ENCODE measurements at places on chromosomes 2 and 18. TPM values are rescaled to one million over a fixed set of nuclear protein-coding genes. Genes with fewer than 3 reads are reported as not detected.

DNA sequence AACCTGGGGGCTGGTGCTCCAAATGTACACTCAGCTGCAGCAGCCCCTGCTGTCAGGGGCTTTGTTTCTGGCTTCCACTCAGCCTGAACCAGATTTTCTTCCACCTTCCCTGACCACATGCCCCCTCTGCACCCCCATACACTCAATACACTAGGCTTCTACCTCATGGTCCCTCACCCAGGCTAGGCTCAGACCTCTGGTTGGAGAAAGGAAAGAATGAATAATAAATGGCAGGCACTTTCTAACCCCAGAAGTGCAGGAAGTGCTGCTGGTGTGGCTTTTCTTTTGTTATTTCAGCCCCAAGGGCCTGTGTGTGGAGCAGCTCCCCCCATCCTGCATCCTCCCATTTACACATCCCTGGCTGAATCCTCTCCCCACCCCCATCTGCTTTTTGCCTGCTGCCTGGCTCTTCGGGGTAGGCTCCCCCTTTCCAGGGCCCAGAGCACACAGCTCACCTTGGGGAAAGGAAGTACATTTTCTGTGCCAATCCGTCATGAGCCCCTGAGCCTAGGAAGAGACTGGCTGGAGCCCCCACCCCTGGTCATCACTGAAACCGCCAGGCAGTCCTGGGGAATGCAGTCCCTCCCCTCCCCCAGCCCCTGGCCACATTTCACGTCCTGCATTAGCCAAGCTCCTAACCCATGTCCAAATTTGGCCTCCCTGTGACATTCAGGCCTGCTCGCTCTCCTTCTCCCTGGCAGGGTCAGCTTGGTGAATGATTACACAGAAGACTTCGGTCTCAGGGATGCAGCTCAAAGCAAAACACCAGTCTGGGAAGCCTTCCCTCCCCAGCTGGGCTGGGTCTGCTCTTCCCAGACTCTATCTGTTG, 2.6 kb downstream of the DYSF start:
- no peak for DNase-seq

DNA sequence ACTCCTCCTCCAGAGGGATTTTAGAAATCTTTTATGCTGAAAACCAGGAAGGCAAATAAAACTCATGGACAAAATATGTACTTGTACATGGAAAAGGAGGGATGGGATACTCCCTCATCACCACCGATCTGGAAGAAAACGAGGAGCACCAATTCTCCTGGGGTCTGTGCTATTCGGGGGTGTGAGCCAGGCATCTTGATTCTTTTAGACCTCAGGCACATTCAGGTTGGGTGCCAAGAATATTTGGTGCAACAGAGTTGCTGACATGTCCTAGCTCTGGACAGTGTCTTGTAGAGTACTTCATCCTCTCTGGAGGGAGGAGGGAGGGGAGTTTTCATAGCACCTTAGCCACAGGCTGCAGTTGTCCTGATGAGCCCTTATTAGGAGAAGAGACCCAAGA, 163.0 kb downstream of the PRKCE start:
- DNase-seq: no peak

- peak; percentile 92 for DNase-seq
Observed at GRCh38 chr2:118059919-118060478, 28.3 kb upstream of the INSIG2 start.

GRCh38 chr2:46979571-46979979, 64.0 kb upstream of the MCFD2 start:
- no peak for DNase-seq

- no peak for DNase-seq
Observed at GRCh38 chr2:224591220-224591619, 6.1 kb upstream of the CUL3 start.

DNA sequence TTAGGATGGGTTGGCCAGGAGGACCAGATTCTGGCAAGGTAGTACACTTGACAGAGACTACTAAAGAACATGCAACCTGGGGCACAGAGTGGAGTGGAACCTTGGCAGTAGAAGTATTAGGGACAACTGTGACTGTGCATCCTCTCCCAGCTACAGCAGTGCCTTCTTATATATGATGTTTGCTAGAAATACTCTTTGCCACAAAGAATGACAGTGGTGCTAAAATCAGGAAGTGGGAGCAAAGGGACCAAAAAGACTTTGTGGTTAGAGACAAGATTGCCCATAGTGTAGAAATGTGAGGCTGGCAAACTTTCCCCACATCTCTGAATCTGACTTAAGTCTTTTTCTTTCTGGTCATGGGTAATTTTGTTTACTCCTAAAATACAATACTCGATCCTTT, 9.4 kb upstream of the SLC38A11 start:
- DNase-seq: no peak

GRCh38 chr2:226669249-226669648, 130.4 kb downstream of the IRS1 start:
- DNase-seq: no peak

GRCh38 chr2:182682210-182682609, 33.8 kb upstream of the DNAJC10 start:
- no peak for DNase-seq

GRCh38 chr2:105468582-105469042, 69.8 kb upstream of the FHL2 start:
- DNase-seq: peak; percentile 30

GRCh38 chr2:66805016-66805865, 370.3 kb downstream of the MEIS1 start:
- no peak for DNase-seq

- DNase-seq: no peak
Observed at GRCh38 chr18:985212-985661, 80.6 kb downstream of the ADCYAP1 start.

DNA sequence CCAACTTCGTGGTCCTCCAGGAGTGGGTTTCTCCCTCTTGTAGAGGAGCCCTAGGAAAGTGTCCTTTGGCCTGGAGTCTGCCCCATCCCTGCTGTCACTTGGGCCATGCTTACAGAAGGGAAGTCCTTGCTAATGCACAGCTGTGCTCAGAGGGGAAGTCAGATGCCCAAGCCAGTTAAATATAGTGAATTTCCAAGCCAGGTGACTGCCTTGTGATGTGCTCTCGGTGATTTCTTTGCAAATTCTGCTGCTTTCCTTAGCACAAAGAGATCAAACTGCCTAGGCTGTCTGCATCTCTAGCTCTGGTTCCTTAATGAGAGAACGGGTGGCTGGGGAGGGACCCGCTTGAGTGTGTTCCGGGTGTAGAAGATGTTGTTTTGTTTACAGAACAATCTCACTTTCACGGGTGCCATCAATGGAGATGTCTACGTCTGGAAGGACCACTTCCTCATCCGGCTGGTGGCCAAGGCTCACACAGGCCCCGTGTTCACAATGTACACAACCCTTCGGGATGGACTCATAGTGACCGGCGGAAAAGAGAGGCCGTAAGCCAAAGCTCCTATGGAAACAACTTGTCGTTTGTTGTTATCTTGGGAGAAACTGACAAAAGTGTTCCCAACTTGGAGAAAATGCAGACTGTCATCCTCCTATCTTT, 91.4 kb downstream of the RTN4 start:
- no peak for DNase-seq

GRCh38 chr2:140057928-140058327, 1277.7 kb upstream of the NXPH2 start:
- no peak for DNase-seq

- DNase-seq: no peak
Observed at GRCh38 chr2:105249181-105249580, 7.6 kb downstream of the GPR45 start.

- no peak for DNase-seq
Observed at GRCh38 chr2:37682473-37682872, 11.0 kb upstream of the CDC42EP3 start.

DNA sequence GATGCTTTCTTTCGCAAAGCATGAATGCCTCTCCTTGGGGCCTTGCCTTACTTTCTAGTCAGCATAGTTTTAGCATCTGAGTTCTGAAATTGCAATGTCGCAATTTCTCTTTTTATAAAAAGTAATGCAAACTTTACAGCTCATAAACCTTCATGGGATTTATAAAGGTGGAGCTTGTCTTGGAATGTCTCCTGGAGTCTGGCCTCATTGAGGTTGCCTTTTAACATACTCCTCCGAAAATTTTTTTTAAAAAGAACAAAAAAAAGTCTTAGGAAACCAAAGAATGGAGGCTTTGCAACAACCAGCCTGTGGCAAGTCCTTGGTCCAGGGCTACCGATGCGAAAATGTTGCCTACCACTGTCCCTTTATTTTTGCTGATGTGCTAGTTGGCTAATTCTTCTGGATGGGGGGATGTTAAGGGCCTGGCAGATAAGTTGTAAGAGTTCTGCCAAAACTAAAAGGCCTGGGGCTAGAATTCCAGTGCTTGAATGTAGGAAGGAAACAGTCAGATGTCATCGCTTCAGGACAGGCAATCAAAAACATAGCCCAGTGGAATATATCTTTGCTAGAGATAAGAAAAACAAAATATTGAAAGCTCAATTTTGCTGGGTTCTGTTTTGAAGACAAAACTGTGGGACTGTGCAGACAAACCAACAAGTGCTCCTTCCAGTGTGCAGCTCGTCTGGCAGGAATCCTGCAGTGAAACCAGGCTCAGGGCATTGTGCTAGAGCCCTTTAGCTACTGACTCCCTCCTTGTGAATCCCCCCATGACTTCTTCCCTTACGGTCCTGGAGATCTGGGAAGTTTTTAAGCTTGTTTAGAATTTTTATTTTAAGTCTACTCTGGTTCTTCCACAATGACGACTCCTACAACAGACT, 213.0 kb downstream of the PIEZO2 start:
- DNase-seq: peak; percentile 25

GRCh38 chr2:57728691-57729090, 317.9 kb upstream of the VRK2 start:
- DNase-seq: peak; percentile 10

GRCh38 chr2:96870626-96871255, 861 bp upstream of the SEMA4C start:
- peak; percentile 31 for DNase-seq

- peak; percentile 77 for DNase-seq
Observed at GRCh38 chr2:96527286-96528005, 9.1 kb upstream of the ARID5A start.

- peak; percentile 97 for DNase-seq
Observed at GRCh38 chr2:199228887-199229819, 228.6 kb downstream of the SATB2 start.

GRCh38 chr2:65129286-65129825, 550 bp downstream of the RAB1A start:
- DNase-seq: peak; percentile 57

DNA sequence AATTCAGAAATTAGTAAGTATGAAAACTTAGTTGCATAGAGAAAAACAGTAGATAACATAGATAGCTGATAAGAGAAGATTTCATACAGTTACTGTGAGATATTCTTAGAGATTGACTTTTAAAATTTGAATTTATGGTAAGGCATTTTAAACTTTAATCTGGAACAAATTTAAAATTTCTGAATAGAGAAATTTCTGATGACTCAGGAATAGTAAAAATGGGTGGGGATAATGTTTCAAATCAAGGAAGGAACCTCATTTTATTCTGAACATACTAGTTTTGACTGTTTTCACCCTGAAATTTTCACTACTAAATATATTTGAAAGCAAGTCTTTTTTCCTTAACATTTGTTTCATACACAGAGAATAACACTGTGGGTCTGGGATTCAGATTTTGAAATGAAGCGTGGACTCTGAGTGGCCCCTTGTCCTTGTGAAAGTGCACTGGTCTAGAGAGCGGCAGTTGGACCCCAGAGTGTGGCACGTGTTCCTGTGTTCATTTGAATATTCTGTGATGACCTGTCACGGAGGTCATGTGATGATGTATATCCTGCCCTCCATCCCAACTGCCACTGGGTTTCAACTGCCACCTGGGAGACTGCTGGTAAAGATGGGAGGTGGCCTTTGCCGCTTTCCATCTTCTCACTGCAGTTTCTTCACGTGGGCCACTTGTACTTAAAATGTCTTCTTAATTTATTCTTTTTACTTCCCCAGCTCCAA, 38.5 kb upstream of the RAB6D start:
- no peak for DNase-seq

- no peak for DNase-seq
Observed at GRCh38 chr2:239012936-239013677, 165.2 kb downstream of the TWIST2 start.

DNA sequence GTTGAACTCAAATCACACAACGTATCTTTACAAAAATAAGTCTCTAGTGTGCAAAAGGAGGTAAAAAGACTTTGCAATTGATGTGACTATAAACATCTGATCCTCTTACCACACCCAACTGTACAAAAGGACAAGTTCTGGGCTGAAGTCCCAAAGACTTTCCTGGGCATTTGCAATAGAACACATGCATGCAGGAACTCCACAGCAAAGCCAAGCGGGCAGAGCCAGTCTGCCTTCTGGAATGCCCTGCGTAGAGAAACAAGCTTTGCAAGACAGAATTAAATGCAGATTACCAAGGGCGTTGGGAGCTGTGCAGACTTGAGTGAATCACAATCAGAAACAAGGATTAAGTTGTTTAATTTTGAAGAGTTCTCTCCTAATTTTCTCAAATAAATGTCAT, 208.4 kb upstream of the ZNF521 start:
- peak; percentile 7 for DNase-seq

DNA sequence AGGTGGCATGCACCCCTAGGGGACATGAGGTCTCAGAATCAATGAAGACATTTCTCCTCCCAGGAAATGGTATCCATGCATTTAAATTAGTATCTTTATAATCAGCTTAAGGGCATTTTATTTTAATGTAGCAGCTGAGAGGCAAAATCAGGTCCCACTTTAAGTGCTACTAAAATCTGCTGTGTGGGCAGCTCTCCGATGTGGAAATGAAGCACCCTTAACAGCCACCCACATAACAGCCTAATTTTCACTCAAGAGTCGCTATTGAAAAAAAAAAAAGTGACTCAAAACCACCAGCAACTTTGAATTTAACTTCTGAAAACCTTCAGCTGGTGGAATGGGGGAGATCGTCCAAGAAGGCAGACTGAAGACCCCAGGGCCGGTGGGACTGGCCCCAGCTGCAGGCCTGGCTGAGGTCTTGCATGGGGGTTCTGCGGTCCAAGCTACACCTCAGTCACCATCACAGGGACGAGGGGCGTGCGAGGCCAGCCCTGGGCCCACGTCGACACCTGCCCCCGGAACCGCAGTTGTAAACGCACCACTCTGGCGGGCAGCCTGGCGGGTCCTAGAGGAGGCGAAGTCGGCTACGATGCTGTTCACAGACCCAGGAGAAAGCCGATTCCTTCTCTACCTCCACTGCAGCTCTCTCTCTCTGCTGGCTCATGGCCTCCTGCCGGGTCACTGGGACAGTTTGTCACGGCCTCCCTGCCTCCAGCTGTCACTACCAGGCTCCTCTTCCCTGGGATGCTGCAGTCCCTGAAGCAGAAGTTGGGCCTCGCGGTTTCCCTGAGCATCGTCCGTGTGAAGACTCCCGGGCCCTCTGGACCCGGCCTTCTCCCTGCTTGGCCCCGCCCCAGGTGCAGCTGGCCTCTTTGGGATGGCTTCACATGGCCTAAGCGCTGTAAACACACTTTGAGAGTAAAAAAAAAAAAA, 111.9 kb downstream of the KCNF1 start:
- DNase-seq: no peak

- no peak for DNase-seq
Observed at GRCh38 chr2:51068237-51068636, 36.3 kb upstream of the NRXN1 start.

GRCh38 chr18:35376393-35376741, 770 bp downstream of the ZNF396 start:
- DNase-seq: no peak

The EFHD1 gene
- total RNA-seq: not detected

The STPG4 gene
- total RNA-seq: not detected

The PRSS56 gene
- not detected for total RNA-seq

The RDH14 gene
- total RNA-seq: 29.8 TPM

The MRPS9 gene
- total RNA-seq: 13.0 TPM

The CAPN14 gene
- total RNA-seq: not detected

The OXER1 gene
- total RNA-seq: not detected

The MSGN1 gene
- total RNA-seq: not detected

The KYNU gene
- under 0.01 TPM for total RNA-seq

The GKN1 gene
- total RNA-seq: not detected

The GULP1 gene
- 11.9 TPM for total RNA-seq

The TCF23 gene
- not detected for total RNA-seq

The ATOH8 gene
- 50.1 TPM for total RNA-seq

The FABP1 gene
- total RNA-seq: not detected

All from GM23248 (cell line).